Stimulated activated CD8-positive, alpha-beta memory T cell treated with anti-CD3 and anti-CD28 coated beads, Interleukin-7, amount 100 ng/mL, for 1 hour (primary cell): ENCODE measurements at places on chromosomes 12 and 14.

GRCh38 chr14:58787592-58787991 lies 149.8 kb downstream of the DACT1 start:
- no peak for DNase-seq

DNA sequence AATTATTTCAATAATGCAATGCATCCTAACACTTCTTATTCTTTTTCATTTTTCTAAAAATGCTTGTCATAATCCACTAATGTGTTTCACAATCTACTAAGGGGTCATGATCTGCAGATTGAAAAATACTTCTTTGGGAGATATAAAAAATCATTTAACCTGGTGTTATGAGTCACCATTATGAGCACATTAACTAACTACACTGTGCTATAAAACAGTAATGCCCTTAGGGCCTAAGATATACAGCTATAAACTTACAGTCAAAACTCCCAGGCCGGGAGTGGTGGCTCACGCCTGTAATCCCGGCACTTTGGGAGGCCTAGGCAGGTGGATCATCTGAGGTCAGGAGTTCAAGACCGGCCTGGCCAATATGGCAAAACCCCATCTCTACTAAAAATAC lies 14.2 kb downstream of the ATXN2 start:
- DNase-seq = no peak

- DNase-seq = no peak
These were observed 280.6 kb upstream of the CLEC14A start for GRCh38 chr14:38536376-38537038.

DNA sequence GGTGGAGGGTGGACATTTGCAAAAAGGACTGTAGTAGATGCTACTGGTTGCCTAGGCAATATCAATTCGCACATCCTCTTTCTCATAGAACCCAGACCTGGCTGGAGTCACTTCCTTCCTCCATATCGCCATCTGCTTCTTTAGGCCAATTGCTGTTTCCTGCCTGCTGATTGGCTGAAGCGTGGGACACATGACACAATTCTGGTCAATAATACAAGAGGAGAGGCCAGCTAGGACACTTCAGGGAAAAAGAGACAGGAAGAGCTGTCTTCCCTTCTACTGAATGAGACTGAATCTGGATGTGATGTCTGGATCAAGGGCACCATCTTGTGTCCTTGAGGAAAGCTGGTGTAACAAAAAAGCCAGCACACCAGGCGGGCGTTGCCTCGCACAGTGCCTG lies 53.8 kb downstream of the TRPV4 start:
- no peak for DNase-seq

- DNase-seq = no peak
These were observed 3.9 kb upstream of the SPTLC2 start for GRCh38 chr14:77620222-77620870.

DNA sequence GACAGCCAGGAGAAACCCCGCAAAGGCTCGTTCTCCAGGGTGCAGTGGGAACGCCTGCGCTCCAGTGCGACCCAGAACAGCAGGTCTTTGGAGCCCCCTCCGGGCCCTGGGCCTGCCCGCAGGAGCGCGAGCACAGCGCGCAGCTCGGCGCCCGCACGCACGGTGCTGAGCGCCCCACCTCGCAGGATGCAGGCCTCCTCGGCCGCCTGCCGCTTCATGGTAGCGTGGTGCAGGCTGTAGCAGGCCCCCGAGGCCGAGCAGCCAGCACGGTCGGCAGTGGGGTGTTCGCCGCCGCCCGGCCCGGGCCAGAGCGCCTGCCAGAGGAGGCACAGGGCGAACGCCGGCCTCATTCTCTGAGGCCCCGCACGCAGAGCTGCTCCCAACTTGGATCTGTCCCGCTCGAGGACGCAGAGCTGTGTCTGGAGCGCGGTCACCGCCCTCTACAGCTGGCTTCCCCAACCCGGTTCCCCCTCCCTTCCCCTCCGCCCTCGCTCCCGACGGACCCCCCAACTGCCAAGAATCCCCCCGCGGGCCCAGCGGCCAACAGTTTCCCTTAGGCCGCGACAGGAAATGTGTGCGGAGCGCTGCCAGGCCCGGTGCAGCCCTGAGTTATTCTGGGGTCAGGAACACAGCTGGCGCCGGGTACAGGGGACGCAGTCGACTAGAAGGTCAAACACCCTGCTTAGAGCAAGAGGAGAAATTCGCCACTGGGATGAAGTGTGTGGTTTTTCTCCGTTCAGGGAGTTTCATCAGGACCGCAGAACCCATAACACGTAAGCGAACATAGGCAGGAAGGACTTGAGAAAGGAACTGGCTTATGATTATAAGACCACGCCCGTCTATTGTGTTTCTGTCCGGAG lies at the start of gene CLEC14A:
CLEC14A (minus strand) TSS at position 421 of the 860 bp plus-strand sequence; CDS start at position 350, 71 bp downstream.
- no peak for DNase-seq

DNA sequence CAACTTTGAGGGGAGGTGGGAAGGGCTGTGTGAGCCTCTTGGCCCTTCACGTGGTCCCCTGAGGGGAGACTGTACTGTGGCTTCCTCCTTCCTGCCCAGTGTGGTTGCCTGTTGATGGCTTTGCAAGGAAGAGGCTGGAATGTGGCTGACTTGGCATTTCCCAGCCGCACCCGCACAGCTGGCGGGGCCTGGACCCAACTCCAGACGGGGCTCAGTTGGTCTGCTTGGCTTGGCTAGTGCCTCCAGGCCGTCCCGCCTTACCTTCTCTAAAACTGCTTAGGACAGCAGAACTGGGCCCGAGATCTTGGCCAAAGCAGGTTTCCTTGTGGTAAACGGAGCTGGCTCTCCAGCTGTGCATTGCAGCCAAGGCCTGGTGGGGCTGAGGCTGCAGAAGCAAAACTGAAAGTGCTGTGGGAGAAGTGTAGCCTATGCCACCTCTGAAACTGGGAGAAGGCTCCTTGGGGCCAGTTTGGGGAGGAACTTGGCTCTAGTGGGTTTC lies 139.5 kb downstream of the SMOC1 start:
- no peak for DNase-seq

- DNase-seq = no peak
These were observed 553 bp downstream of the TRIM9 start for GRCh38 chr14:51094282-51094821.

- DNase-seq = no peak
These were observed 58.0 kb downstream of the PARP11 start for GRCh38 chr12:3815094-3815766.

DNA sequence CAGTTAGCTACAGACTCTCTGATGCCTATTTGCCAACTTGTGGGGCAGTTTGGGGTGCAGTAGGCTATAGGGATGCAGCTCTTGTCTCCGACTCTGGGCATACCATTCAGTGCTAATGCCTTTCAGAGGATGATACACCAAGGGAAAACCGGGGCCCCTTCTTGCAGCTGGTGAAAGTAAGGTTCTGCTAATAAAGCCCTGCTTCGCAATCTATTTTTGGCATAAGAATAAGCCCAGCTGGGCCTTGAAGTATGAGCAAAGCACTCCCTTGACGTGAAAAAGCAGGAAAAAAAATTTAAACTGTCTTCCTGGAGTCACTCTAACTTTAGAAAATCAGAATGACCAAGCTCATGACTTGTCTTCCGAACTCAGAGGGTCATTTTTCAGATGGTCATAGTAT lies 124.1 kb upstream of the RBM19 start:
- DNase-seq = no peak

- no peak for DNase-seq
These were observed 137.4 kb downstream of the CALM1 start for GRCh38 chr14:90534091-90534837.

GRCh38 chr12:75823475-75823874 lies 208.1 kb downstream of the PHLDA1 start:
- no peak for DNase-seq

GRCh38 chr12:15546102-15546701 lies 223.9 kb downstream of the PTPRO start:
- no peak for DNase-seq

DNA sequence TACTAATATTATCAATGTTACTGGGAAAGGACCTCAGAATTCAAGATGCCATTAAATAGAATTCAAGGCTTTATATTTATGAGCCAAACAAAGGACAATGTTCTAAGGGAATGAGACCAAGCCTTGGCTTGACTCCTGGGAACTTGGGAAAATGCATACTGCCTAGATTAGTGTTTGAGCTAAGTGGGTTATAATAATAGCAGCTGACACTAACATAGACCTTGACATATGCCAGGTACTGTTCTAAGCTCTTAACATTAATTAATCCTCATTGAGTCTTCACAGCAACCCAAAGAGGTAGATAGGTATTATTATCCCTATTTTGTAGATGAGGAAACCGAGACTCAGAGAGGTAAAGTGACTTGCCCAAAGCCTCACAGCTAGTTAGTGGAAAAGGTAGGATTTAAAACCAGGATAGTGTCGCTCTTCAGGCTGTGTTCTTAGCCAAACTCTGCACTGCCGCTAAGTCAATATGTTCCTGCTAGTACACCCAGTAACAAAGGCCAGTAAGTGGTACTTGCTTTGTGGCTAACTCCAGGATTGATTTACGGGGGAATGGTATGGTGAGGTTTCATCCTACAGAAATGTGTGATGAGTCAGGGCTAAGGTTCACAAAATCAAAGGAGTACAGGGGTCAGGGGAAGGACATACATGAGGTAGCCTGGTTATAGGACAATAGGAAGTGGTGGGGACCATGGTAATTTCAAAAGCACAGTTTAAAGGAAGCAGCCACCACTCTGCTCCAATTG lies 35.8 kb upstream of the PRKAB1 start:
- no peak for DNase-seq
